ENCODE measurements at places on chromosomes 7 and 10.

DNA sequence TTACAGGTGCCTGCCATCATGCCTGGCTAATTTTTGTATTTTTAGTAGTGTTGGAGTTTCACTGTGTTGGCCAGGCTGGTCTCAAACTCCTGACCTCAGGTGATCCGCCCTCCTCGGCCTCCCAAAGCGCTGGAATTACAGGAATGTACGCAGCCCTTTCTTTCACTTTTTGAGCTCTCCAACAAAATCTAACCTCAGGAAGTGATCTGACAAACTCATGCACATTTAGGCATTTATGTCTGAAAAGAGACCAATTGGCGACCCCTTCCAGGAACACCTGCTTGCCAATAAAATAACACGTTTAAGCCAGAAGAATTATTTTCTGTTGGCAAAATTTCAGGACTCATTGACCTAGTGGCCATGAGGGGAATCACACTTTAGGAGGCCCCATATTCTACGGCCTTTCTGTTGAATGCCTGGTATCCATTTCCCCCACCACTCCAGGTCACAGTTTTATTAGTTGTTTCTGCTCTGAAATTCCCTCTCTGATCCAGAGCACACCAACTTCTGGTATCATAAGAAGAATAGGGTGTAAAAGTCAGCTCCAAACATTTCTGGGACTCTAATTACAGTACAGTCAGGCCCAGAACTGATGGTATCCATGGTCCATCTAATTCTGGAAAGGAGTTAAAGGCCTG, 65.8 kb upstream of the FRMD4A start:
- DNase-seq, result no peak

- DNase-seq, result no peak
Observed at GRCh38 chr7:100974021-100974420, 4.7 kb downstream of the MUC12 start.

DNA sequence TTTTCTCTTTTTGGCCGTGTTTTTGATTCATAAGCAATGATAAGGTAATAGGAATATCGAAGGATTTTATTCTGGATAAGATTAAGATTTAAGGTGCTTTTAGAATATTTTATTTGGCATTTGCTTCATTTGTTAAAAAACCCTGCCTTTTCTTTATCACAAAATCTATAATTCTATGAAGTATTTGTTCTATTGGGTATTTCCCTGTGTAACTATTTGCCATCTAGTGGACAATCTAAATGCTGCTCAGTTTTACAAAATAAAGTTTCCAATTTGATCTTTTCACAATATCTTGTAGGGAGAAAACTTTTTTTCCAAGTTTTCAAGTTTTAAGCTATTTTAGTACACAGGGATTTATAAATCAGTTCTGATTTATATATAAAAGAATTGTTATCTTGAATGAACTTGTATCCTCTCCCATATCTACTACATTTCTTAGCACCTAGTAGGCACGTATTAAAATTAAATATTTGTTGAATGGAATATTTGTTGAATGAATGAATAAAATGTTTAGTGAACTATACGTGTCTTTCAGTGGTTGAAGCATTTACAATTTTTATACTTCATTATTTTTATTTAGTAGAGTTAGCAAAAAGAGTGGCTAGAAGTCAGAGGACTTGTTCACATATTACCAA, 26.5 kb downstream of the ANKRD7 start:
- DNase-seq, result no peak

DNA sequence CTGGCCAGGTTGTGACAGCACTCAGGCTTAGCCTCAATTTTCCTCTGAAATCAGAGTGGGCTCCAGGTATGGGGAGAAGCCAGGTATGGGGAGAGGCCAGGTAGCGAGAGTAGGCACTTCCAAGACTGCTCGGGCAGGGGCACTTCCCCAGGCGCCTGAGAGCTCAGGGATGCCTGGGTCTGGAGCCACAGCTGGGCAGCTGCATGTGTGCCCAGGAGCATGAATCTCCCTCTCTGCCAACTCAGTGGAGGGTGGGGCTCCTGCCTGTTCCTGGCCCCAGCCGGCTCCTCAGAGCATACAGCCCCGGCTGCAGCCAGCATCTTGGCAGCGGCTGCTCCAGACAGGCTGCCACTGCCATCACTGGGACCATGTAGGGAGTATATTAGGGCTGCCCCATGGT, 313.9 kb downstream of the AUTS2 start:
- no peak for DNase-seq

DNA sequence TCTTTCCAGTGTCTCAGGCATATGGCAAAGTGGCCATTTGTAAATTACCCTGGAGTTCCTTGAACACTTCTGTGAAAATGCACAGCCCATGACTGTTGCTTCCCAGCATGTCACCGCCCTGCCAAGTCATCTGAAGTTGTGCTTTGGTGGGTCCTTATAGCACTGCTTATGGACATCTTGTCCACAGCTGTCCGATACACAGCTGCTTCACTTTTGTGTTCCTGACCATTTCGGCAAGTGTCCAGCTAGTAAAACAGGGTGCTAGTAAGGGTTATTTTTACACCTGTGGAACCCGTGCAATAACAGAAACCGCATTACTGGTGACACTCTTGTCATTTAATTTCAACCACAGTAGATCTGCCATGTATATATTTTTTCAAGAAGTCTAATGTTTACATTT, 29.7 kb downstream of the PIP4K2A start:
- DNase-seq, result no peak

- no peak for DNase-seq
Observed at GRCh38 chr7:89517815-89518214, 636.5 kb upstream of the STEAP1 start.

- no peak for DNase-seq
Observed at GRCh38 chr7:29309041-29309854, 114.7 kb downstream of the CHN2 start.

DNA sequence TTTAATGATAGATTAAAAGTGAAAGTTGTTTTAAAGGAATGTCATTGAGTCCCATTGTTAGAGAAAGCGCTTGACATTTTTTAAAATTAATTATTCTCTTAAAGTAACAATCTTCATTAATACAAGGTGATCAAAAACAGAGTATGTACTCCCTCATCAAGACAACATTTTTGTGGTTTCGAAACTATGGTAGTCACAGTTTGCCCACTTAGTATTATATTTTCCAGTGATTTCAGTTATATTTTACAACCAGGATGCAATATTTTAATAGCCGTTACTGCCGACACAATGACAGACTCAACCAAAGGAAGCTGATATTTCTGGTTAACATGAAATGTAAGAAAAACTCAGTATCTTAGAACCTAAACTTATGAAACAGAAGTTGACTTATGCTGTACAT, 31.3 kb downstream of the MKX start:
- no peak for DNase-seq

DNA sequence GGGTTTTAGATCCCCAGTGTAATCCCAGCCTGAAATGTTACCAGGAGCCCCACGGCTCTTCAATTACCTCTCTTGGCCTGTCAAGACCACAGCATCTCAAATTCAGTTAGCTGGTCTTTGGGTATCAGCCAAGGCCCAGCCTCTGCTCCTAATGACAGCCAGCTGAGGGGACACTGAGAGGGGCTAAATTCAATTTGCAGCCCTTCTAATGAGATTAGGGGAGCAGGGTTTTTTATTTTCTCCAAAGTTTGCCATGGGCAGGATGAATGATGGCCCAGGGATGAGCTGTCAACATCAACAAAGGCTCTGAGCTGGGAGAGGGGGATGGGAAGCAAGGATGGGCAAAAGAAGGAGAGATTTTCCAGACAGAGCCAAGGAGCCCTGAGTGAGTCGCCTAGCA, 116.8 kb upstream of the TBX20 start:
- no peak for DNase-seq

Data from stimulated activated CD8-positive, alpha-beta memory T cell treated with anti-CD3 and anti-CD28 coated beads, Interleukin-4, amount 100 ng/mL, for 1 hour (primary cell).